ENCODE measurements at places on chromosomes 2 and 18.

DNA sequence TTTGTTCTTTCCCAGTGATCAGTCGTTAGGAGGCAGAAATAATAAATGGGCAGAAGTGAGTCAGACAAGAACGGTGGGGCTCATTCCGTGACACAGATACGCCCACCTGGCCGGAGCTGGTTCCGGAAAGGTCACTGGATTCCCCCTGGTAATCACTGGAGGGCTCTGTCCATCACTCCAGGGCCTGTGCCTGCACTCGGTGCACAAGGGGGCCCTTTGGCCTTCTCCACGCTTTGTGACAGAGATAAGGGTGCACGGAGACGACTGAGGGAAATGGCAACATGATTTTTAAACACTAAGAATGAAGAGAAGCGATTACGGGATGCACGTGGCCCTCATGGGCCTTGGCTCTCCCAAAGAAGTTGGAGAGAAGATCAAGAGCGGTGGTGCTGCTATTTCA is 84.4 kb downstream of the PTGR3 start:
- DNase-seq = no peak

GRCh38 chr2:174011796-174012195 is 46.6 kb upstream of the SP3 start:
- DNase-seq = no peak

DNA sequence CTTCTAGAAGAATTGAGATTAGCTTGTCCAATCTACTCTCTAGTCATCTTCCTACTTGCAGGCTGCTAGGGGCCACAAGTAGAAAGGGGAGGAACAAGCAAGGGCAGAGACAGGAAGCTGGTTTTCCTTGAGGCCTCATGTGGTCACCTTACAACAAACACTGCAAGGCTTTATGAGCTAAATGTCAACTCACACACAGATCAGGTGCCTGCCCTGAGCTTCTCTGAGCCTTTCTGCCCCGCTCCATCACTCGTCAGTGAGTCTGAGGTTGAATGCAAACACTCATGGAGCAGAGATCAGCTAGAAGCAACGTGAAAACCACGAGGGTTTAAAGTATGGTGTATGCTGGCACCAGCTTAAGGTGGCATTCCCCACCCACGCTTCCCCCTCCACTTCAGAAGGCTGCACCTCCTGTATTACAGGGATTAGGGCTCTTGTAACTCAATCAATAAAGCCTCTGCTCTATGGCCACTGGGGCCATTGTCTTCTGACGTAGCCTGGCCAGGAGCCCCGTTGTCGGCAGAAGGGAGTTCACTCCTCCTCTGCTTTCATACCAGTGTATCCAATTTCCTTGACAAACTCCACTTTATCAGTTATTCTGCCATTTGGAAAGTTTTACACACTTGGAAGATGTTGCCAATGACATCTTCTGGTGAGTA is 5.4 kb upstream of the CRYGC start:
- no peak for DNase-seq

GRCh38 chr2:32235315-32235714 is 29.4 kb downstream of the NLRC4 start:
- no peak for DNase-seq

DNA sequence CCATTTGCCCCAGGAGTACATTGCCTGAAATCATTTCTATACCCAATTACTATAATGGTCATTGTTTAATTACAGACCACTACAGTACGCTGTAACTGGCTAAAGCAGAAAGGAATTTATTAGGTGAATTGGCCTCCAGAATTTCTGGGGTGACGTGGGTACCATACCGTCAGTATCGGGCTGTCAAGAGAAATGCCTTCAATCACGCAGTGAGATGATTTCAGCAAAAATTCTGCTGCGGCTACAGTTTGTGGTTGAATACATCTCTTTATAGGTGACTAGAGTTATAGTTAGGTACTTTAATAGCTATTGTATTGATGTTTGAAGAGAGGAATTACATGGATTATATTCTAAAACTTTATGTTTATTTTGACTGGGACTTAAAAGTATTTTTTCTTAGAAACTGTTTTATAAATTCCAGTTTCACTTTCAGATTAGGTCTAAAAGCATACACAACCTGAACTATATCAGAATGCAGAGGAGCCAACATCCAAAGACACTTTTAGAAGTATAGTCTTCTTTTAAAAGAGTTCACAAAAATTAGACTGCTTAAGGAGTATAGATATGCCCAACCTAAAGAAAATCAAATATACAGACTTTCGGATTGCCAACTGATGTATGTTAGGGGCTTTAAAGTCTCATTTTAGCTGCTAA is 128.4 kb downstream of the TTC27 start:
- DNase-seq = no peak

DNA sequence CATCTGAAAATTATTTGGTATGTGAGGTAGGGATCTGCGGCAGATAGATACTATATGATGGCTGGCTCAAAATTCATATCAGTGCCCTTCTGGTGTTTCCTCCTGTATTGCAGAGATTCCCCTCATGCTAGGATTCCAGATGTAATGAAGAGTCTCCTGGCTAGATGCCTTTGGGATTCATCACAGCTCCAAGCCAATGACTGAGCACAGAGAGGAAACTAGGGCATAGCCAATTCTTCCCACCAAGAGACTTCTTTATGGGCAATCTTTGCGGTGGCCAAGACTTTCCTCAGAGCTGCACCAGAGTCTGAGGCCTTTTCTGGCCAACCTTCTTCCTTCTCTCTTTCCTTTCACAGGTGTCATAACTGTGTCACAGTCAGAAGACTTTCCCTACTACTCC is 25.5 kb upstream of the CIB4 start:
- DNase-seq = no peak

GRCh38 chr18:3230401-3231334 is 10.9 kb upstream of the MYOM1 start:
- no peak for DNase-seq

DNA sequence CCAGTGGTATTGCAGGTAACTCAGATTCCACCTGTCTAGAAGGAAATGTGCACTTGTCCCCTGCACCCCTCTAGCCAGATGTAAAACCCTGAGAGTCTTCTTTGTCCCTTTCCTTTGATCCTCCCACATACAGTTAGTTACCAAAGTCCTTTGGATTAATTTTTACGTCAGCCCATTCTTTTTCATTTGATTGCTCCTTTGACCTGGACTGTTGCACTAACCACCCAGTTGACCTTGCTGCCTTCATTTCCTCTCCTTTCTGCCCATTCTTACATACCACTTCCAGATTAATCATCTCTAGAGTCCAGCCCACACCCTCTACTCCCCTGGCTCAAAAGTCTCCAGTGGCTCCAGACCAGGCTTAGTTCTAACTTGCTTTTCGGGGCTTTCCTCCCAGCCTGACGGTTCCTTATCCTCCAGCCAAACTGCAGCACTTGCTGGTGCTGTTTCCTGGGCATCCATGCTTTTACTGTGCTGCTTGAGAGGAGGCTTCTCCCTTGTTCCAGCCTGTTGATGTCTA is 99.3 kb downstream of the SPTBN1 start:
- DNase-seq = no peak

GRCh38 chr2:221050020-221050795 is 521.9 kb downstream of the EPHA4 start:
- DNase-seq = no peak

- no peak for DNase-seq
These were observed 3.0 kb upstream of the ASPRV1 start for GRCh38 chr2:69964353-69964841.

Measured in activated T-helper 1 cell treated with anti-CD3 and anti-CD28 coated beads, Interleukin-2, amount 50 U/mL, for 16 hours (primary cell).